ENCODE measurements at places on chromosomes 6 and 20.

DNA sequence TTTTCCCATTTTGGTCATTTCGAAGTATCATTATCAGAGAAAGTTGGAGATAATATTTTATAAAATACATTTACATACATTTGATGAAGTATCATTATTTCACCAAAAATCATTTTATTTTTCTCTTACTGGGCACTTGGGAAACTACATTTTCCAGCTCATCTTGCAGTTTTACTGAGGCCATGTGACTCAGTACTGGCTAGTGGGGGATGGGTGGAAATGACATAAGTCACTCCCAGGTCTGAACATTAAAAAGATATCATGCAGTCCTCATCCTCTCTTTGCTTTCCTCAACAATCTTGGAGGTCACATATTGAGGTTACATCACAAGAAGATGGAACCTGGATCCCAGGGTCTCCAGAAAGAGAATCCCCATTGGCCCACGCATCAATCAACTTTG is 84.1 kb downstream of the CD24 start:
- peak; percentile 21 for DNase-seq

GRCh38 chr20:36499211-36499610 is 42.1 kb upstream of the MYL9 start:
- no peak for DNase-seq

DNA sequence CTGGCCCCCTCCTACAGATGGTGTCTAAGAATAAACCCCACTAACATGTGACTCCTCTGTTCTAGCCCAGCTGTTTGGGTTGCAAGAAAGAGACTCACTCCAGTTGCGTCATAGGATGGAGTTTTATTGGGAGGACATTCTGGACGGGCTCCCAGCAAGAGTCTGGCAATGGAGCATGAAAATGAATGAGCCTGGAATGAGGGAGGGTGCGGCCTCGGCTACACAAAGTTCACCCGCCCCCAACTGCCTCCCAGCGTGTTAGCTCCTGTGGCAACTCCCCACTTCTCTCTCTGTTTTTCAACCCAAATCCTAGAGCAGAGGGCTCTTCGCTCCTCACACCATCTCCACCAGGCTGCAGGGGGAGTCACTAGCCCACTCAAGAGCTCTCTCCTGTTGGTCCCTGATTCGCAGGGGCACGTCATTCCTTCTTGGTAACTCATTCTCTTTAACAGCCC is 5.1 kb upstream of the ADAM33 start:
- DNase-seq, result no peak

DNA sequence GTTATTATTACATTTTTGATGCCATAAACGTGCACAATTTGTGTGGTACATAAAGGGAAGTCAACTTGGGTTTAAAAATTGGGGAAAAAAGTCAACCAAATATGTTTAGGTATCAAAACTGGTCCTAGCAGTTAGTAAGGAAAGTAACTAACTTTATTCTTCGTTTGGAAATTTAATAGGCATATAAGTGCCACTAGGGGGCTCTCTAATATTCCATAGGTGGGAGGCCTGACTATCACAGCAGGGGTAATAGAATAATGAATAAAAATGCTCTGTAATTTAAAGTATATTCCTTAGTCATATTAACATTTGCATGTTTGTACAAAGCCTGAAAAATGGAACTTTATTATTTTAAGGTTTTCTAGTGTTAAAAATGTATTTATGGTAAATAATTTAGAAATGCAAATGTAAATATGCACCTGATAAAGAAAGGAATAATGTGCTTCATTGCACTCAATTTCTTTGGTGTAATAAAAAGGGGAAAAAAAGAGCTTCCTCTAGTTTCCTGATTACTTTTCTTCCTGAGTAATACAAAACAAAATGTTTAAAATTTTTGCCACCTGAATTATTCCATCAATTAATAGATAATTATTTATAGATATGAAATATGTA is 125.7 kb upstream of the HDAC2 start:
- DNase-seq, result peak; percentile 47

DNA sequence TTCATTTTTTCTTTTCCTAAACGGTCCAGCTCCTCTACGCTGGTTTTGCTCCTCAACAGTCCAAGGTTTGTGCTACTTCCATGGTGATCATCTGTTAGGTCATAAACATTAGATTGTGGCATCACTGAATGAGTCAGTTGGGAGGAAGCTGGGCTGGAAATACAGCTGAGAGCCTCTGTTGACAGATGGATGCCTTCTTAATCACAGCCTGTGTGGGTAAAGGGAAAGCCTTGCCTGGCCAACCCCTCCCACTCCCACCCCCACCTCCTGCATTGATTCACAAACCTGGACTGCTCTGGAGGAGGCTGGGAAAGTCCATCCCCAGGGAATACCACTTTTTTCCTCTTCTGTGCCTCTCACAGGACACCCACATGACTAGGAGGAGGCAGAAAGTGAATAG is 180.6 kb upstream of the CCN2 start:
- peak; percentile 67 for DNase-seq

GRCh38 chr20:17066902-17067301 is 159.9 kb upstream of the PCSK2 start:
- no peak for DNase-seq

- DNase-seq, result no peak
Measured at GRCh38 chr6:130933712-130934200, 106.5 kb downstream of the SMLR1 start.

DNA sequence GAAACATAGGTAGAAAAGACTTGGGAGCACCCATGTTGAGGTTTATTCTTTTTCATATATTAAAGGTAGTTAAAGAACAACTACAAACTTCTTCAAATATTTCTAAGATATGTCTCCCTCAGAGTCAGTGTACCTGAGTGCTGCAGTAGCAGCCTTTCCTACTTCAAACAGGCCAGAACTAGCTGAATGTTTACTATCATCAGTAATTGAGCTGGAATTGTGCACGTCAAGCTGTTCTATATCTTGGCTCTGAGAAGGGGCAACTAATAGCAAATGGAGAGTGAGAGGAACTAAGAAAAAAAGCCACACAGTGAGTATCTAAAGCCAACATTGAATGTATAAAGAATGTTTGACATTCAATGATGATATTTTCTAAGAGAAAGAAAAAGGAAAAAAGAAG is 21.7 kb downstream of the MTCL3 start:
- no peak for DNase-seq

Data from RKO (cell line).